Urinary bladder (tissue), 4 donors: ENCODE measurements at places on chromosomes 4 and X. TPM values are rescaled to one million over a fixed set of nuclear protein-coding genes. Genes with fewer than 3 reads are reported as not detected.

Gene OTC
- total RNA-seq: 0.63 TPM

Gene OPRPN
- total RNA-seq: not detected

Gene PIN4
- 8.1 TPM for total RNA-seq

Gene BEX5
- total RNA-seq: 1.2 TPM

Gene JADE3
- 9.0 TPM for total RNA-seq

Gene MND1
- total RNA-seq: 9.6 TPM

Gene ERAS
- not detected for total RNA-seq

Gene PKD2
- 101 TPM for total RNA-seq

Gene INTU
- 33.6 TPM for total RNA-seq

Gene STARD8
- total RNA-seq: 6.5 TPM

Gene PLAC8
- 4.0 TPM for total RNA-seq

Gene XAGE1A
- not detected for total RNA-seq

Gene MID2
- total RNA-seq: 24.6 TPM

Gene LUZP4
- not detected for total RNA-seq

Gene EMCN
- total RNA-seq: 57.7 TPM

DNA sequence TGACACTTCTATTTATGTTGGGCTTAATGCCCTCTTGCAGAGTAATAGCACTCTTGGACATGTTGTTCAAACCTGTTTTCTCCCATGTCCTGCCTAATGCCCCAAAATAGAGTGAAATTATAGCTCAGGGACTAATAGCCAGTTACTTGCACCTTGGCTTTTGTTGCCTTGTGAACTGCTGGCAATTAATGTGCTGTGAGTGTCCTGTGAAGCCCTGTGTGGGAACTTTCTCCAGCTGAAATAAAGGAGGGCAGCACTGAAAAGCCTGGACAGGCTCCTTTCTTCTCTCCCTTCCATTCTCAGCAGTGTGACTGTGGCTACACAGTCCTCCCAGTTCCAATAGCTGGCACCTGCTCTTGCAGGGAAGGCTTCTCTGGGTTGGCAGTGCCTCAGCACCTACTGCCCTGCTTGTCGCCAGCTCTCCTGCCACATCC, 72.4 kb downstream of the DCLK2 start:
- no peak for DNase-seq

DNA sequence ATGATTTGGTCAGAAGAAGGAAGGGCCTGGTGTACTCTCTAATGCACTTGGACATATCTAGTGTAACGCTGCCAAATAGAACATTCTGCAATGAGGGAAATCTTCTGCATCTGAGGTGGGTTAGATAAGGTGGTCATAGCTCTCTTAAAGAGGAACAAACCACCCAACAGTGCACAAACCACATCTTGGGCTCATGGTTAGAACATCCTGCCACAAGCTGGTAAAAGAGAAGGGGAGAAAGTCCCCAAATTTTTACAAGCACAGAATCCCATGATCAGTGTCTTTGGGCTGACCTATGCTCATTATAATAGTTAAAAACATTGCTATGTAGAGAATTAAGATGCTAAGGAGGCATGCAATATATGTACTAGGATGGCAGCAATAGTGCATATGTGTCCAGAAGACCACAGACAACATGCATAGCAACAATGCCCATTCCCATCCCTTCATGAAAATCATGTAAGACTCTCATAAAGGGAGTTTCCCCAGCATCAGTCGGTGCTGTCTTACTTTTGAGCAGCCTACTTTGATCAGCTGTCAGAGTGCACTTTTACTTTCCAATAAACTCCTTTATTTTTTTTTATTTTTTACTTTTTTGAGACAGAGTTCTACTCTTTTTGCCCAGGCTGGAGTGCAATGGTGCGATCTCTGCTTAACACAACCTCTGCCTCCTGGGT, 99.7 kb upstream of the SLC7A11 start:
- no peak for DNase-seq

DNA sequence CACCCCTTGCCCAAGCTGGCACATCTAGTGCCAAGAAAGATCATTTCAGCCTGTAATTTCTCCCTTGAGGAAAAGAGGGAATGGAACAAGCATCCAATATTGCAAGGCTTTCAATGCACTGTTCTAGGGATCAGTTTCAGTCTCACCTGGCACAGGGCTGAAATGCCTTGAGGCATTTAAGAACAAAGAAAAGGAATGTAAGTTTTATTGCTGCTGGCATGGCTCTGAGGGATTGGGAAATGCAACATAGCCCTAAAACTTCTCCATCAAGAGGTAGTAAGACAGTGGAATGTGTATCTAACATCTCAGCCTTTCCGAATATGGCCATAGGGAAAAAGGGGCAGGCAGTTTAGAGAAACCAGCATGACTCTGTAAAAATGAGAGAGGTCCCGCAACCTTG, 732.6 kb upstream of the LCORL start:
- no peak for DNase-seq

DNA sequence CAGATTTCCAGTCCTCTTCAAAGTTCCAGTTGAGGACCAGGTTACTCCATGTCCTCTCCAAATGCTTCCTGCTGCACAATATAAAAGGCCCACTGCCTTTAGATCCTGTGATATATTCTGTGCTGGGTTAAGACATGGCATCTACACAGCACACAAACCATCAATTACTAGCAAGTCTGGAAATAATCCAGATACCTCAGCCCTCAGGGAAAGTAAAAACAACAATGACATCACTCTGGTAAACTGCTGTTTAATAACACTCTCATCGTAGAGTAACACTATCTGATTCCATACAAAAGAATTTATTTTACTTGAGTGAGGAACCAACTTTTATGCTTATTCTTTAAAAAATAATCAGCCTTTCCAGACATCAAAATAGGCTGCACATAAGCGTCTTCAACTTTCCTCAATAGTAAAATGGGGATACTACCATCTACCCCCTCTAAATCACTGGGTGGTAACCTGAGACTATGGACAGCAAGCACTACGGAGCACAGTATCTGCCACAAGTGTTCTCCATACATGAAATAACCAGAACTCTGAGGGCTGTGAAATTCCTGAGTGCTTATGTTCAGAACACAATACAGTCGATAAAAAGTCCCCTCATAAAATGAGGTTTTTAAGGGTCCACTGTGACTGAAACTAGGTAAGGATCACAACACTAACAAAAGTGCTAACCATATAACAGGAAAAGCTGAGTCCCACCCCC, 53.4 kb downstream of the ABCG2 start:
- DNase-seq: peak; percentile 37

DNA sequence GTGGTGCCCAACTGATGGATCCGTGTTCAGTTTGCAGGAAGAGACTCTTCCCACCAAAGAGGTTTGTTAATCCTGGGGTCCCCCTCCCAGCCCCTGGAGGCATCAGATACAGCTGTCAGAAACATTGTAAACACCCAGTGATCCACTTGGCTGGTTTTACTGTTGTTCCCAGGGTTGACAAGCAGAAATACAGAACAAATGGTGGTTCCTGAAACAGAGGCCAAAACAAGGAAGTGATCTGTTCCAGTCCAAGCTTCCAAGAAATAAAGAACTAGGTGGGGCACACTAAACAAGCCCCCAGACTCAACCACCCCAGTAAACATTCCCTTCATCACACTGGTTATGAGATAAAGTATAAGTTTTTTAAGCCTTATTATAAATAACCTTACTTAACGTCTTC, 1.4 kb downstream of the TMLHE start:
- DNase-seq: no peak

GRCh38 chrX:110915111-110915510, 119.5 kb upstream of the CHRDL1 start:
- no peak for DNase-seq

DNA sequence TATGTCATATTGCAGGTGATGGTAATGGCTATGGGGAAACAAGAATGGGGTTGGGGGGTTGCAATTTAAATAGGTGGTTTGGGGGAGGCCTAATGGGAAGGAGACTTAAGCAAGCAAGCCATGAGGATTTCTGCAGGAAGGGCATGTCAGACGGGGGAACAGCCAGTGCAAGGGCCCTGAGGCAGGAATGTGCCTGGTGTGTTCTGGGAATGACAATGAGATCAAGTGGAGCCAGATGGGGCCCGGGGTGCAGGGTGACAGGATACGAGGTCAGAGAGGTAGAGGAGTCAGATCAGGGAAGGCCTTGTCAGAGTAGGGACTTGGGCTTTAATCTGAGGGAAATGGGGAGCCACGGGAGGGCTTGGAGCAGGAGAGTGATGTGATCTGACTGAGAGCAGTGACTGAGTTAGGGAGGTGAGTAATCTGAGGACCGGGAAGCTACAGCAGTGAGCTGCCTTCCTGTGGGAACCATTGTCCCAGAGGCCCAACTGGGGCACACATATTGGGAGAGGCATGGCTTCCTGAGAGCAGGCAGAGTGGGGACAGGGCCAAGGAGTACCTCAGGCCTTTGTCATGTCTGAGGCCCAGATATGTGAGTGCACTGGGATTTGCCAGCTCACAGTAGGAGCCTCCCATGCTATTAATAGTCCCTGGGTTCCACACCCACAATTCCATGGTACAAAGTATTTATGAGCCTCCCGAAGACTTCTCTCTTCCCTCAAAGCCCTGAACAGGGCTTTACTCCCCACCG, 139.8 kb downstream of the BCOR start:
- no peak for DNase-seq

GRCh38 chrX:121456315-121456714, 408.9 kb downstream of the GLUD2 start:
- DNase-seq: no peak

DNA sequence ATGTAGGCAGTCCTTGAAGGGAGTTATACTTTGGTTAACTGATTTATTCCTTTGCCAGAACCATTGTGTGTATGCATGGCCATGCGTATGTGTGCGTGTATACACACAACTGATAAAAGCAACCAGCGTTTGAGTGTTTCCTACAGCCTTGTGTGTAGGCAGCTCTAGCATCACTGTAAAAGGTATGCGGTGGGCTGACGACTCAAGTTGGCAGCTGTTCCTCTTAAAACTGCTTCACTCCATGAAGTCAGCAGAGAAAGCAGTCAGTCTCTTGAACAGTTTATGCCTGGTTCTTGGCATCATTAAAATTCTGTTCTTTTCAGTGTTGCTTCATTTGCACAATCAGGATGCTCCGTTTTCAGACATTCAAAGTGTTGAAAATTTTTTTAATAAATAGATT, 103.5 kb upstream of the FRMPD4 start:
- no peak for DNase-seq

DNA sequence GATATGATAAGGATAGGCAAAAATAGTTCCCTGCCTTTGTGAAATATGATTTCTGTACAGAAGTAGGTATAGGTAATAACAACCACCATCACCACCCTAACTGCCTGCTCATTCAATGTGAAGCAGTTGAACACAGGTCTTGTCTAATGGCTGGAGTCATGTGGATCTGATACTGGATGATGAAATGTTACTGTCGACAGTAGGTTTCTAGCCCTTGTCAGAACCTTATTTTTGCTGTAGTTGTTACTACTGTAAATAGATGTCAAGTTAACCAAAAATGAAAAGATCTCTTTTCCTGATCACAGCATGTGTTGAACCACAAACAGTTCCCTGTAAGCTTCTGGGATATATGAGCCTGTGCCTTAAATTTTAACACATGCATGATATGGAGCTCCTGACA, 142.9 kb downstream of the FRAS1 start:
- no peak for DNase-seq

- DNase-seq: no peak
Observed at GRCh38 chr4:38605753-38606586, 58.0 kb upstream of the KLF3 start.

DNA sequence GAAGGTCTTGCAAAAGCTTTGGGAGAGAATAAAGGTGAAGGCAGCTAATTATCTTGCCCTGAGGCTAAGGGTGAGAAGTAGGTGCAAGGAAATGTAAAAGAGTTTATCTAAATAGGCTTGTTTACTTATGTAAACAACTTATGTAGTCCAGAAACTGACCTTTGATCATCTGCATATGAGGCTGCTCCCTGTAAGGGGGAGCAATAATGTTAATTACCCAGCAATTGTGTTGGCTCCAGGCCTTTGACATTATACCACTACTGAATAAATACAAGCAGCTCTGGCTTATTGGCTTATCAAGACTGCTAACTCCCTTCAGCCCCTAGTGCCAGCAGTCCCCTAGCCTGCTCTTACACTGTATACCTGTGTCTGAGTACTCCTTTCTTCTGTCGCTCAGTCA, 303.7 kb upstream of the GNPDA2 start:
- DNase-seq: no peak

- no peak for DNase-seq
Observed at GRCh38 chr4:147599769-147600168, 17.4 kb upstream of the TMEM184C start.

- DNase-seq: no peak
Observed at GRCh38 chr4:113442826-113443225, 318.7 kb downstream of the CAMK2D start.

GRCh38 chr4:186875476-186875875, 151.8 kb upstream of the FAT1 start:
- no peak for DNase-seq

DNA sequence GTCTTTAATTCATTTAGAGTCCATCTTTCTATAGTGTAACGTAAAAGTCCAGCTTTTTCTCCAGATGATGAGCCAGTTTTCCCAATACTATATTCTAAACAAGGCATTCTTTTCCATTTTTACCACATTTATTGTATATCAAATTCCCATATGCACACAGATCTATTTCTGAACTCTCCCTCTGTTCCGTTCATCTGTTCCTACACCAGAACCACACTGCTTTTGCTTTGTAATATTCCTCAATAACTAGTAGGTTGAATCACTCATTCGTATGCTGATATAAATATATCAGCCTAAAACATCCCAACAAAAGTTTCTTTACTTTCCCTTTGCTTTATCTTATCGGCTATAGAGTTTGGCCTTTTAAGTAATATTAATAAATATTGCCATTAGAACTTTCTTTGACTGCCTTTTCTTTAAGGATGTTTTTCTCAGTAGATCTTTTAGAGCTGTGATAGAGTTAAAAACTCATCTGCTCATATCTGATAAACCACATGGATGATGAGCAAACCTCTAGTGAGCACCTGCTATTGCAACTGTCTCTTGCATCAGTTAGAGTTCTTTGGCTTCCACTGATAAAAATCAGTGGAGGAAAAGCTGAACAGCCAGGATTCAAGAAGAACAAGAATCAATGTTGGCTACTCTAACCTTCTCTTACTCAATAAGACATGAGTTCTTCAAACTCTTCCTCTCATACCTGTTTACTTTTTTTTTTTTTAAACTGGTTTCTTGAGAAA, 13.1 kb upstream of the RPL34 start:
- no peak for DNase-seq

- no peak for DNase-seq
Observed at GRCh38 chrX:1059576-1060561, 152.6 kb downstream of the CRLF2 start.

- no peak for DNase-seq
Observed at GRCh38 chr4:99677161-99677560, 19.5 kb upstream of the C4orf54 start.

DNA sequence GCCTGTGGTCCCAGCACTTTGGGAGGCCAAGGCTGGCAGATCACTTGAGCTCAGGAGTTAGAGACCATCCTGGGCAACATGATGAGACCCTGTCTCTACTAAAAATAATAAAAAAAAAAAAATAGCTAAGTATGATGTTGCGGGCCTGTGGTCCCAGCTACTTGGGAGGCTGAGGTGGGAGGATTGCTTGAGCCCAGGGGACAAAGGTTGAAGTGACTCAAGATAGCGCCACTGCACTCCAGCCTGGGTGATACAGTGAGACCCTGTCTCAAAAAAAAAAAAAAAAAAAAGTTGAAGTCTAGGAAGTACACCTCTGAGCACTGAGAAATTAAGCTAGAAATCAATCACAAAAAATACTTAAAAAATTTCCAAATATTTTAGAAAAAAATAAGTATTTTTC, 86.5 kb downstream of the FRAS1 start:
- no peak for DNase-seq
